T-cell (primary cell): ENCODE measurements at places on chromosomes 5 and 9. TPM values are rescaled to one million over a fixed set of nuclear protein-coding genes. Genes with fewer than 3 reads are reported as not detected.

Gene BASP1
- 0.65 TPM for total RNA-seq

Gene MYOT
- not detected for total RNA-seq

Gene IGIP
- total RNA-seq: 10.8 TPM

Gene PCDHB7
- not detected for total RNA-seq

- no peak for DNase-seq
Measured at GRCh38 chr9:111158363-111158762, 120.1 kb upstream of the LPAR1 start.

DNA sequence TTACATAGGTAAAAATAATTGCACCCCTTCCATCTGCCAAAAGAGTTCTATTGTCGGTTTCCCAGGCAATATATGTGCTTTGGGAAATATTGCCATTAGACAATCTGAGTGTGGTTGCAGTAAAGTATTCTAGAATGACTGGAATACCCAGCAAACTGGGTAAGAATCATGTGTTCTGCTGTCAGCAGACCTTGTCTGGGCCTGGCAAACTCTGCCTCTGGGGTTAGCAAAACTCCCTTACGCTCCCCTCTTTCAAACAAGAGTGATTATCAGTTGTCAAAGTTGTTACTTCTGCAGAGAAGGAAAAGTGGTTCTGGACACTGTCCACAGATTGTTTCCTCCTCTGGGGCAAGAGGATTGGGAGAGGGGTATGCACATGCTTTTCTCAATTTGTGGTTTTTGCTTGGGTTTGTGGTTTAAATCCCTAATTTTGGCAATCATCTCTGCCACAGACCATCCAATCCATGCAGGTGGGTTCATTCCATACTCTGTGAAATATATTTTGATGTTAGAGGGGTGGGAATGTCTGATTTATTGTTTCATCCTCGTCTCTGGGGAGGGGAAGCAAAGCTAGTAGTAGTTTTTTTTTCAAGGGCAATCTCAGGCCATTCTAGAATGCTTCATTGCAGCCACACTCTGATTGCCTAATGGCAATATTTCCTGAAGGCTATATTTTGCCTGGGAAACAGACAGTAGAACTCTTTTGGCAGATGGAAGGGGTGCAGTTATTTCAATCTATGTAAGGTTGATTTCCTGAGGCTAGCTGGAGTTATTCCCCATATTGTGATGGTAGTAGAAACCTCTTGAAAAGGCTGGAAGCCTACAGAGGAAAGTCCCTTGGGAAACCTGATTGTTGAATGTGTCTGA is 24.0 kb upstream of the TNFSF15 start:
- no peak for DNase-seq

GRCh38 chr5:71471193-71471592 is 15.7 kb downstream of the BDP1 start:
- DNase-seq: no peak

GRCh38 chr5:150175536-150175935 is 9.0 kb downstream of the CDX1 start:
- DNase-seq: no peak

DNA sequence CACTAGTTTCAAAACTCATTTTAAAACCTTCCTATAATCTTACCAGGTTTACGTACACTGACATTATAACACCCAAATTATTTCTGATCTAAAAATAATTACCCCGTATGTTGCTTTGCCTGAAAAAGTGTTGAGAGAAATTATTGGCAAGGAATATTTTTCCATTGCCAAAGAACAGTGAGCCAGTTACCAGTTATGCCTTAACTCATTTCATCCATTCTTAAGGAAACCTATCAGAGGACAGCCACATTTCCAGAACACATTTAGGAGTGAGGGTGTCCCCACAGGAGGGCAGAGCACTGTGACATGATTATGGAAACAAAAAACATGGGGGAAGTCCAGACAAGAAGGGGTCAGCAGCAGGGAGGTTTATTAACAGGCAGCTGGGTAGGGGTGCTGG is 52.2 kb downstream of the GABBR2 start:
- no peak for DNase-seq

DNA sequence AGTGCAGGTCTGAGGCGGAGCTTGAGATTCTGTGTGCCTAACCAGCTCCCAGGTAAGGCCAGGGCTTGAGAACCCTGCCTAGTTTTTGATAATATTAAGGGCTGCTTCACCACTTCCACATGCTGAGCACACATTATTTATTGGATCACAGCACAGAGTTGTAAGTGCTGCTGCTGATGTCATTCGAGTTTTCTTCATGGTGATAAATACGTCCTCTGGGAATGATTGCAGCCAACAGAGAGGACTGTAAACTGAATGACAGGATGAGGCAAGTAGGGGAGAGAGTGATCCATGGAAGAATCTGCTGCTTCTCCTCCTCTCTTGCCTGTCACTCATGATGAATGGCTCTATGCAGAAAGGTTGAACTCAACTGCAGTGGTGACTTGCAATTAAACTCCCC is 77.9 kb upstream of the VPS13A start:
- DNase-seq: no peak

- DNase-seq: no peak
Measured at GRCh38 chr5:149800633-149801032, 70.5 kb downstream of the PPARGC1B start.

DNA sequence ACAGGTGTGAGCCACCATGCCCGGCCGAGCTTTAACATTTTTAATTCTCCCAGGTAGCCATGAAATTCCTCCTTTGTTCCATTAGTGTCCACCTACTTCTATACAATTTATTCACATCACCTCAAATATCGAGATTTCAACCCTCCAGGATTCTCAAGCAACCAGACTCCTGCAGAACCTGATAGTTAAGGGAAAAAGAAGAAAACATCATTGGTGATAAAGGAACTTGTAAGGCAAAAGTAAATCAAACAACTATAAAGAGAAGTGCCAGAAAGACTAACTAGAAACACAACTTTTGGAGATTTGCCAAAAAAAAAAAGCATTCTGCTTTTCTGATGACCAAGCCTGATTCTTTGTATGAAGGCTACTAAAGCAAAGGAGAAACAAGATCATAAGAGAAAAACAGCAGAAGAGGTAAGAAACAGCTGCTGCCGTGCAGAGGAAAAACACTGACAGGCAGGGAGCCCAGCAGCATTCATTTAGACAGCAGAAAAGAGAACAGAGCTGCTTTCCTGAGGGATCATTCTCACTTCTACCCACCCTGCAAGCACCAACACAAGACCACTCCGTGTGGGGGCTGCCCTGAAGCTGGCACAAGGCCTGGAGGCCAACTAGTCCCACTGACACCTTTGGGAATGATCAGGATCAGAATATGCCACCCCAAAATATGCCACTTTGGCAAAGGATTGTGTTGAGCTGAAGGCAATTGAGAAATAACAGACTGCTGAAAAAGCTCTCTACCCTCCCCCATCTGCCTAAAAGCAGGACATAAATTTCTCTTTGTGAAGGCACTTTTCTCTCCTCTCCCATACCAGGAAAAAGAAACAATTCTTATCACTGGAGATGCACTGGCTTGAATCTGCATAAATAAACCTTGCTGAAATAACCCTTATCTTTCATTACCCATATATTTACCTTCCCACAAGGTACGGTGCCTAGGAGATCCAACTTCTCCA is 75.1 kb downstream of the ALDH7A1 start:
- DNase-seq: no peak

- no peak for DNase-seq
Measured at GRCh38 chr9:115964710-115965347, 188.8 kb upstream of the PAPPA start.
